ENCODE measurements at places on chromosomes 3 and 15.
A peak's percentile ranks its signal among the peaks of the same experiment; 100 is the strongest.

- DNase-seq: no peak
Measured at GRCh38 chr15:65414841-65415621, 7.7 kb downstream of the IGDCC4 start.

DNA sequence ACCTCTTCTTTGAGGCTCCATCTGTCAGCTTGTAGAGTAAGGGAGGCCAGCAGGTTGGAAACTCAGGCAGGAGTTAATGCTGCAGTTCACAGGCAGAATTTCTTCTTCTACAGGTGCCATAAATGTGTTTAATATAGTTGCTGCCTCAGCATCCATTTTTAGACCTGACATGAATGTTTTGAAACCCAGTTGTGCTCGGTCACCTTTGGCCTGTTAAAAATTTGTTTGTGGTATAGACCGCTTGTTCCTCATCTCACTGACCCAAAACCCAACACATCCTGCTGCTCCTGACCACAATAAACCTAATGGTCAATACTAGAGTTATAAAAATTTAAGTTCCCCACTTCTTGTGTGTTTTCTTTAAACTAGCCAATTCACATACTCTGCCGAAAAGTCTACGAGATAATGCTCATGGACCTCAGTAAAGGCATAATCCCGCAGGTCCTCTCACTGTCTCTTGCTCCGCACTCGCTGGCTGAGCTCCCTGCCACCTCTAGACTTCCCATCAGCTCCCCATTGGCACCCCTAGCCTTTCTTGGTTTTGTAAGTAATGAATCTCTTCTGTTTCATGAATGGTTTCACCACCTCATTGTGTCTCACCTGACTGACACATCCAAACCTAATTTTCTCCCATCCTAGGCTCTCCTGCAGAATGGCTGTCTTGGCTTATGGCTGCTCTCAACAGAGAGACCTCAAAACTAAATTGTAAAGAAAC is 138.5 kb upstream of the STRIT1 start:
- DNase-seq: no peak

DNA sequence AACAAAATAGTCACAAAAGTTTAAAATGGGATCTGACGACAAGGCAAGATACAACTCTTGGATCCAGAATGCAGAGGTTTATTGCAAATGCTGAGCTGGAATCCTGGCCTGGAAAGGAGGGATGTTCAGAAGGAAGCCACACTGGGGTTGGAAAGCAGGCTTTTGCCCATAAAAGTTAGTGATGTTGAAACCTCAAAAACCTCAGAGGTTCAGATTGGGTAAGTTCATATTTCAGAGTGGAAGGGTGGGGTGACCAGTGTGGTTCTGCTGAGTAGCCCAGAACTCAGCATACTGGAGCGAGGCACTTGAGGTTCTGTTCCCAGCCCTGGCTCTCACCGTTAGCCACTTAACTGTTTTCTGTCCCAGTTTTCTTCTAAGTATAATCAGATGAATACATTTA is 114.0 kb upstream of the OSTN start:
- peak; percentile 36 for DNase-seq

DNA sequence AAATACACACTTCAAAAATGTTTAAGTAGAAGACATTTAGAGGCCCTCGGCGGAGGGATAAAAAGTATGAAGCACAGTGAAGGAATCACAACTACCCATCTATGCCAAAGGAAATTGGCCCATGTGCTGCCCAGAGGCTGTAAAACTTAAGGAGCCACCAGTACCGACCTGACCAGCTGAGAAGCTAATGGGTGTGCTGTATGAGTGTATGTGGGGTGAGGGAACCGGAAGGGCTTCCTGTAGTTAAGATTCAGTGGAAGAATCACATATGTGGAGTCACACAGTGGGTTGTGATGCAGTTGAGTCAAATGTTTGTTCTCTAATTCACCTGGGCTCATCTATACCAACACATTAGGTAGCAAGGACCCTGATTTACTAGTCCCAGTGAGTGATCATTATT is 516.0 kb upstream of the IL12A start:
- DNase-seq: peak; percentile 66

GRCh38 chr3:94226078-94226477 is 163.2 kb downstream of the NSUN3 start:
- DNase-seq: peak; percentile 93

DNA sequence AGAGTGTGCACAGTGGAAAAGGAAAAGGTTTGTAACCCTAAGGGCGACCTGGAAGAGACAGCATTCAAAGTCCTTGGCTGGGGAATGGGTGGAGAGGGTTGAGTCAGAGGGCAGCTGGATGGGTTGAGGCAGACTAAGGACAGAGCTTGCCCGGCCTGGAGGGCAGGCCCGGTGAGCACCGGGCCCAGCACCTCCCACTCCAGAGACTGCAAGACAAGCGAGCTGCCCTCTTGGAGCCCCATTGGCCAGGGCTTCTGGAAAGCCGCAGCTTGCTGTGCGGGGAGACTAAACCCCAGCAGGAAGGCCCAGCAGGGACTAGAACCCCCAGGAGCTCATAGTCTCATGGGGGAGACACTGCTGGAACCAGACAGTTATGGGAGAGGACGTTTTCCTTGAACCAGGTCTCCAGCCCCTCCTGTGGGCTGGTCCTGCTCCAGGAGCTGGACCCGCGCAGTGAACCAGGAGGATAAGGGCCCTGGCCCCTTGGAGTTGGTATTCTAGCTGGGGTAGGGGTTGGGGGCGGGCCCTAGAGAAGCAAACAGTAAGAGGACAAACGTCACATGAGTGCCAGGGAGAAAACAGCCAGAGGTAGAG is 59.1 kb downstream of the RGMA start:
- no peak for DNase-seq

DNA sequence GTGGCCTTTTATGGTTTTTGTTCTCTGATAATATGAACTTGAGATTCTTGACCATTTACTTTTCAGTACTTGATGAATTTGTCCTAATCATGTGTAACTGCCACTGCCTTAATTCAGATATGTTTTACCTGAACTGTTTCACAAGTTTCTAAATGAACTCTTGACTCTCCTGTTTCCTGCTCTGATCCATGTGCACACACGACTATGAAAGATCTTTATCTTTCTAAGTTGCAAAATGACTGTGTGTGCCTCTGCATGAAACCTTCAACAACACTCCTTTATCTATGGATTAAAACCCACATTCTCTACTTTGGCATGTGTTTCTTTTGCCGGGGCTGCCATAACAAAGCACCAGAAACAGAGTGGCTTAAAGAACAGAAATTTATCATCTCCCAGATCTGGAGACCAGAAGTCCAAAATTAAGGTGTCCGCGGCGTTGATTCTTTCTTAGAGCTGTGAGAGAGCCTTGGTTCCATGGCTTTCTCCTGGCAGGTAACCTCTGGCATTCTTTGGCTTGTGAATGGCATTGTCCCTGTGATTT is 275.0 kb downstream of the ADAMTSL3 start:
- no peak for DNase-seq

DNA sequence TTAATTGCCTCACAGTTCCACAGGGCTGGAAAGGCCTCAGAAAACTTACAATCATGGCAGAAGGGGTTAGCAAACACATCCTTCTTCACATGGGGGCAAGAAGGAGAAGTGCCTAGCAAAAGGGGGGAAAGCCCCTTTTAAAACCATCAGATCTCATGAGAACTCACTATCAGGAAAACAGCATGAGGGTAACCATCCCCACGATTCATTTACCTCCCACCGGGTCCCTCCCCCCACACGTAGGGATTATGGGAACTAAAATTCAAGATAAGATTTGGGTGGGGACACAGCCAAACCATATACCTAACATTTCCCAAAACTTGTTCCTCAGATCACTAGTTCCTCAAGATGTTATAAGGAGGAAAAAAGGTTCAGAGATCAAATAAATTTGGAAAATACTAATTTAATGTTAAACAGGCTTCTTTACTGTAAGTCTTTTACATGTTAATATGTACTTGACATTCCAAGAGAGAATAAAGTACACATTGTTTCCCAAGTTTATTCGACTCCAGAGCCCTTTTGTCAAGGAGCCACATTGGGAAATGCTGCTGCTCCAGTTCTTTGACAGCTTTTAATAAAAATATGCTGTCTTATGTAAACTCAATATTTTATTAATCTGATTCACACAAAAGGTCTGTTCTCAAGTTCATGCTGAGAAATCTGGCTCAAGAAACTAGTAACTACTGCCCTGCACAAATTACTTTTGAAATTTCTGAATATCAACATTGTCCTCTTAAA is 17.8 kb downstream of the HERC1 start:
- DNase-seq: no peak

DNA sequence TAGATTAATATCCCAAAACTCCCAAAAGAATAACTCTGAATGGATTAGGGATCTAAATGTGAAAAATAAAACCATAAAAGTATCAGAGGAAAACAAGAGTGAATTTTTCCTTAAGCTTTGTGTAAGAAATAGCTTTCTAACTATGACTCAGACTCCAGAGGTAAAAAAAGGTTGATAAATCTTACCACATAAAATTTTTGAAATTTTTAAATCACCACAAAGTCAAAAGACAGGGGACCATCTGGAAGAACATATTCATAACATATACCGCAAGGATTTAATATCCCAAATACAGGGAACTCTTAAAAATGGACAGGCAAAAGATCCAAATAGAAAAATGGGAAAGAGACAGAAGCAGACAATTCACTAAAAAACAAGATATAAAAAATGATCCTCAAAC is 145.0 kb downstream of the ARNT2 start:
- DNase-seq: peak; percentile 73

DNA sequence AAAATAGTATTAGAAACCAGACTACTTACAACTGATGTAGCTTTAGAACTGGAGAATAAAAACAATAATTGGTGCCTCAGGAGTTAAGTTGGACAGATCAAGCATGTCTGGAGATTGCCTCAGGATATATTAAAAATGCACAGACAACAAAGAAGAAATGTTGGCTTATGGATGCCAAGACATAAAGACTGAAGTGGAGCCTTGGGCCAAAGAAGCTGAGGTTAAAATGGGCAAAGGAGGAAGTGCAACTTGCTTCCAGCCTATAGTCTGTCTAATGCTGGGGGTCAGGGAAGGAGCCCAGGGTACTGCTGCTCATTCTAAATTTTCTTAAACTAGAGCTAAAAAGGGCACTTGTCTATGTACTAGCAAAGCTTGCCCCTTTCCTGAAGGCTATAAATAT is 77.5 kb downstream of the ESYT3 start:
- no peak for DNase-seq

- DNase-seq: no peak
Measured at GRCh38 chr3:52119099-52119498, 35.1 kb downstream of the POC1A start.
